Caudate nucleus (tissue), 63 donors: ENCODE measurements at places on chromosomes 5 and 9.

- DNase-seq: no peak
Measured at GRCh38 chr9:88429595-88430430, 41.6 kb downstream of the SPIN1 start.

DNA sequence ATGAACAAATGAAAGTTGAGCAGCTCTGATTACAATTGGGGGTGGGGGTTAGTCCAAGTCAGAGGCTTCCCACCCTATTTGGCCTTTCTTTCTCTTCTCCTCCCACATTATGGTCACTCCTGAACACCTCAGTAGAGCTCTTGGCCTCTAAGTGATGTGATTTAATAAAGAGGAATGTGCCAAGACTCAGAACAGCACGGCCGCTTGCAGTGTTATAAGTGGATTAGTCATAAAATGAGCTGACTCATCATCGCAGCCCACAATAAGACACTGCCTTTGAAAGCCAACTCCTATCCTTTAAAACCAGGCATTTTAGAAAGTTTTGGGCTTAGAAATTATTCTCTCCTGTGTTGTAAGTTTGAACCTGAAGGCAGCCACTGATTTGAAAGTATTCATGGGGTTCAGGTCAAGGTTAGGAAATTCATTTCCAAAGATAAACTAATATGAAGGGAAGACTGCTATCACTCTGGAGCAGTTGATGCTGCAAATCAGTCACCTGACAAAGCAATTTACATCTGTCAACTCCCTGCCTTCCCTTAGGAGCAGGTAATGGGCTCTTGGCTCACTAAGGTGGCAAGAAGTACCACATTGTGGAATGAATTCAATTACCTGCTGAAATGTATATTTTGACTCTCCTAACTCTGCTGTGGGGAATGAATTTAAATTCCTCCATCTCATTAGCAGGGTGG lies 283.6 kb upstream of the NMUR2 start:
- DNase-seq: peak; percentile 76

DNA sequence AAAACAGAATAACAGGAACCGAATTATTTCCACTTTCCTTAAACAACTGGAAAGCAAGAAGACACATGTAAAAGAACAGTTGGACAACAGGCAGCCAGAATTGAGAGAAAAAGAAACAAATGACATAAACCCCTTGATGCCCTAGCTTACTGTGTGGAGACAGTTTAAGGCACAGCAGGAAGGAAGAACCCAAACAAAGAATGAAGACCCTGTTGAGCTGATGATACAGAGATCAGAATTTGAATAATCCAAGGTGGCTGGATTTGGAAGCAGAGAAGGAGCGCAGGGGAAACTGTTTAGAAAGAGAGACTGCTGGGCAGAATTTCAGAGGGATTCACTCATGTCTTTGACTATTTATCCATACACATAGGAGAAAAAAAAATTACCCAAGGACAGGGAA lies 316.3 kb upstream of the POU5F2 start:
- DNase-seq: no peak

DNA sequence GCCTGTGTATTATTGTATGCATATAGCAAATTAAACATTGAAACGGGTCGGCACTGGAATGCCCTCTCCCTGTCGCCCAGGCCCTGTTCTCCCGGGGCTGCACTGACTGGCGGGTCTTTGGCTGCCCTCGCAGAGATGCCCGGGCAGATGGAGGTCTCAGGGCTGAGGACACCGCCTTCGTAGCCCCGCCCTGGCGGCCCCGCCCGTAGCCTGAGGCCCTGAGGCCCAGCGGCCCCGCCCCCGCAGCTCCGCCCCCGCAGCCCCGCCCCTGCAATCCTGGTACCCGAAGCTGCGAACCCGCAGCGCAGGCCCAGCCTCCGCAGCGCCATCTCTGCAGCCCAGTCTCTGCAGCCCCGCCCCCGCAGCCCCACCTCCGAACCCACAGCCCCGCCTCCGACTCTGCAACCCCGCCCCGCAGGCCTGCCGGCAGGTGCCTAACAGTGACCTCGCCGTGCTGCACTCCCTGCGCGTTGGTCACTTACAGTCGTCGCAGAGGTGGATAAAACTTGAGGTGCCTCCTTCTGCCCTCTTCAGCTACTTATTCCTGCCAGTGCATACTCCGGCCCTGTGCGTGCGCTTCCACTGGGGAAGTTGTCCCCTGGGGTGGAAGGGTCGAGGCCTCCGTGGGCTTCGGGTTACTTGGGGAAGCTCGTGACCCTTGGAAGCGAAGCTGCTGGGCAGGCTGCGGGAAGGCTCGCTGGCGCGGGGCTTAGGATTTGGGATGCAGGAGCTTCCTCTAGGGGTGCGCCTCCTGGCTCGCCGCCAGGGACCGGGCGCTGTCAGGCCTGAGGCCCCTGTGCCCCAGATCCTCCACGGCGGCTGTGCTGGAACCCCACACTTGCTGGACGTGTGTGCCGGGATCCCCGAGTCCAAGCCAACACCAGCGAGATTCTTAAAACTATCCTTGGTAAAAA lies 72.3 kb downstream of the ICE1 start:
- DNase-seq: no peak

GRCh38 chr9:12718482-12719026 lies 25.4 kb downstream of the TYRP1 start:
- no peak for DNase-seq

DNA sequence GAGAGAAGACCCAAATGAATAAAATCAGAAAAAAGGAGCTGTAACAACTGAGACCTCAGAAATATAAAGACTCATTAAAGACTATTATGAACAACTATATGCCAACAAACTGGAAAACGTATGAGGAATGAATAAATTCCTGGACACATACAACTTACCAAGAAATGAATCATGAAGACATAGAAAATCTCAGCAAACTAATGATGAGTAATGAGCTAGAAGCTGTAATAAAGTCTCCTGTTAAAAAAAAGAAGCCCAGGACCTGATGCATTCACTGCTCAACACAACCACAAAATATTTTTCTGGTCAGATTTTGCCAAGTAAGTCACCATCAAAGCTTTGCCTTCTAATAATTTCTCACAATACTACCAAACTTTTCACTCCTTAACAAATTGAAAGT lies 666.7 kb downstream of the LRRC70 start:
- no peak for DNase-seq

GRCh38 chr5:87327998-87328397 lies 60.3 kb downstream of the RASA1 start:
- no peak for DNase-seq

DNA sequence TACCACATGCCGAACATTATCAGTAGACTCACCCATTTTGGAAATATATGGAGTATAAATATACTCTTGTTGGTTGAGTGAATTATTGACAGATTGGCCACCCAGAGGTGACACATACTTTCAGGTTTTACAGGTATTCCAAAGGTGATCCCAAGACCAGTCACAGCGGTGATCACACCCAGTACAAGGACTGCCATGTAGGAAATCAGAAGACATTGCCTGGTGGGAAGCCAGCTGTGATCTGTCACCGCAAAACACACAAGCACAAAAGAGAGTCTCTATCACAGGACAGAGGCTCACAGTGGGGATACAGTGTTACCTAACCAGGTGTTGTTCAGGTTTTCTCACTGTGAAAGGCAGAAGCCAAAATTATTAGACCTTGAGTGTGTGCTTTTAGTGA lies 15.8 kb downstream of the BTF3 start:
- no peak for DNase-seq

GRCh38 chr9:109198736-109199382 lies 31.8 kb upstream of the FRRS1L start:
- no peak for DNase-seq

DNA sequence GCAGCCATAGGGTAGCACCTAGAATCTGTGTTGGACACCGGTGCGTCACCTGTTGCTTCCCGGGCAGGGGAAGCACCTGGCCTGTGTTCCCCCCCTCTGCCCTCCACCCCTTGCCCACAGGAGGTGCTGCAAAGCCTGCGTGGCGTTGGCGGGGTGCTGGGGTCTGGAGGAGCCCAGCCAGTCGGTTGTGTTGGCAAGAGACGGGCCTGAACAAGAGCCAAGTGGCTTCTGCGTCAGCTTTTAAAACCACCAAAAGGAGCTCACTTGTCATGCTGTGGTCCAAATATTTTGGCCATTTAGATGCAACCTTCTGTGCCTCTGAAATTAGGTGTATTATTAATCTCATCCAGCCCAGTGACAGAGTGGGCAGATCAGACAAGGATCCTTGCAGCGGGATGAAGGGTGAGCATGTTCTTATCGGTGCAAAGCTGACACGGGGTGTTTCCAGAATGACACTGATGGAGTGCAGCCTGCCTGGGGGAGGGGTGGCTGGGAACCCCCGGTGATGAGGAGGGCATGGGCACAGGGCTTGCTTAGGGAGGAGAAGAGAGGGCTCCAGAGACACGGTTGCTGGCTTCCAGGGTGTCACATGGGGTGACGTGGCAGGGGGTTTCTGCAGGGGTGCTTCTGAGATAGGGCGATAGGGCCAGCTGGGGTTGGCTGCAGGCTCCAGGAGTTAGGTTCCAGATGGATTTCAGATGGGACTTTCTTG lies 9.7 kb upstream of the RXRA start:
- no peak for DNase-seq

- no peak for DNase-seq
Measured at GRCh38 chr9:98333703-98334582, 78.5 kb upstream of the TBC1D2 start.

- DNase-seq: no peak
Measured at GRCh38 chr5:163399923-163400322, 37.5 kb upstream of the CCNG1 start.
